Neural progenitor cell (in vitro differentiated cells): ENCODE measurements at places on chromosomes 16 and 17.

DNA sequence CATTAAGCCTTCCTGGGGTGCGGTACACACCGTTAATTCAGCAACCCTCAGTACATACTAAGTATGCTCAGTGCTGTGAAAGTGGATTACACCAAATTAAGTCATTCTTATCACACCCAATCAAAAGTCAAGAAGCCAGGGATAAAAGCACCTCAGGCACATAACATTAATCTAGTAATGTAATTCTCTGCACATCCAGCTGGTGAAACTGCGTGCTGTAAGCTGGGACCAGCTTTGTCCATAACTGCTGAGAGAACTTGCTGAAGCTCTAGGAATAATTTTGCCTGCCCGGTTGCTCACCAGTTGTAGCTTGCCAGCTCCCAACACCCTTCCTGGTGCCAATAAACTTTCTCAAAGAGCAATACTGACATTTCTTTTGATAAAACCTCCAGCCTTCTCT lies 44.9 kb downstream of the SLC47A1 start:
- DNase-seq: peak; percentile 9

DNA sequence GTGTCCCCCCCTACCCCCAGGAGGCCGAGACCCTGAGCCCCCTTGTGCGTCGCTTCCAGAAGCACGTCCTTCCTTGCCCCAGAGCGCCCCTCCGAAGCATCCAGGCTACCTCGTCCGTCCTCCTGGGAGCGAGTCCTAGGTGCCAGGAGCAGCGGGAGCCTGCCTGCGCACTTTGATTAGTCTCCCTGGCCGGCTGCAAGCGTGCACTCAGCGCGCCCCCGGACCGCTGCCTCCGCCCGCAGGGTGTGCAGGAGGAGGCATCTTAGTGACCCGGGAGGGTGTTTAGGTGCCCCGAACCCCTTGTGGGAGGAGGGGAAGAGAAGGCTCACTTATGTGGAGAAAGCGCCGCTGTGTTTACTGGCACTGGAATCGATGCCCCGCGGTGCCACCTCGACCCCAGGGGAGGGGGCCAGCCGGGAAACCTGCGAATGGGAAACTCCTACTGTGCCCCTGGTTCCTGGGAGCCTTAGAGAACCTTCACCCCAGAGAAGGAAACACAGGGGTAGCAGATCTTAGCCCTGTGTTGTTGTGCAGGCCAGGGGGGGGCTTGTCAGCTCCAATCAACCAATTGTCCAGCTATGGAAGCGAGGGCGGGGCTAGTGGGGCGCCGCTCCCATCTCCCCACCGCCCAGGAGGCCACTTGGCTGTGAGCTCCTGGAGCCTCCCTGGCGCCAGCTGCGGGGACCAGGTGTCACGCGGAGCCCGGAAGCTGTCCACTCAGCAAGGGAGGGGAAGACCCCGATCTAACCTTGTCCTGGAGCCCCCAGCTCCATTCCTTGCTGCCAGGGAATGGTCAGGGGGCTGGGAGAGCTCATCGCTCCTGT lies 922.8 kb upstream of the EEF2KMT start:
- DNase-seq: peak; percentile 40

DNA sequence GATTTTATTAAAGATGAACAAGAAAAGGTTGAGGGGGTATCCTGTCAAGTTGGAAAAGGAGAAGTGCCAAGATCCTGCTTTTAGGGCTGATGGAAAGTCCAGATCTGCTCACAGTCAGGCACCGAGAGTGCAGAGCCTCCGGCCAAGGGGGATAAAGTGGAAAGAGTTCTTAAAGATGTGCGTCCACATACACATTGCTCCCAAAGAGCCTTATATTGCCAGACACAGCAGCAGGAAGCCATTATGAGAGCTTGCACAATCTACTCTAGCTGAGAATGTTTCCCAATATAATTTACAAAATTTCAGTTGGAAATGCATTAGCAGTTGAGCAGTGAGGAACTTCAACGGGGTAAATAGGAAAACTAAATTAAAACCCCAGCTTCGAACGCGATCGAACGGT lies 95.6 kb downstream of the SALL1 start:
- no peak for DNase-seq

- DNase-seq: peak; percentile 67
Observed at GRCh38 chr16:57797526-57798266, 4.6 kb downstream of the KIFC3 start.

- no peak for DNase-seq
Observed at GRCh38 chr17:77118251-77118928, 22.4 kb upstream of the SEC14L1 start.
